Caco-2 (cell line): ENCODE measurements at places on chromosomes 1 and 21. TPM values are rescaled to one million over a fixed set of nuclear protein-coding genes. Genes with fewer than 3 reads are reported as not detected.

GRCh38 chr1:42181687-42182086 is 17.1 kb upstream of the GUCA2A start:
- DNase-seq = no peak
- no peak overlapping the region for H3K4me3 ChIP-seq
- H3K4me1 ChIP-seq = peaks cover 19% of the 10 kb centered on the region; the same call in 1 of the 2 replicates
- no peak overlapping the region for H3K27ac ChIP-seq
- H3K27me3 ChIP-seq = no peaks in the 10 kb centered on the region

The DDR2 gene
- total RNA-seq = 0.65 and 0.73 TPM in 2 replicates

The RCSD1 gene
- total RNA-seq = not detected in 2 replicates

The CELA2B gene
- total RNA-seq = not detected in 2 replicates

DNA sequence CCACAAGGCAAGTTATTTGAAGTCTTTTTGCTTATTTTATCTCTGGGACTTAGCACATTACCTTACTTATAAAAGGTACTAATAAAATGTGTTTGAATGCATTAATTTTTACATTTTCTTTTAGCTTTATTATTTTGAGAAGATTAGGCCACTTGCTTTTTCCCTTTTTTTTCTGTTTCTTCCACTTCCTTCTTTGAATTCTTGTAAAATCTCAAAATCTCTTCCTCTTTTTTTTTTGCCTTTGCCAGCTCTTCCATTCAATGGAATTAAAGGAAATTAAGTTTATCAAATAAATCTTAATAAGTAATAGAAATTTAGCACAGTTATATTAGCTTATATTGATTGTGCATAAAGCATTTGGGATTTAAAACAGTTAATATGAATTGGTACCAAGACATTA is 260.9 kb downstream of the SRGAP2C start:
- H3K36me3 ChIP-seq = no peaks in the 10 kb centered on the region
- H3K4me3 ChIP-seq = no peak overlapping the region
- H3K27ac ChIP-seq = no peak overlapping the region

The DNM3 gene
- 0.11 TPM in 1 of 2 replicates, not detected in the other for total RNA-seq

The CAPN2 gene
- 151 and 157 TPM in 2 replicates for total RNA-seq

GRCh38 chr1:35808450-35809113 is 766 bp downstream of the AGO4 start:
- peak overlapping the region; percentile 63 for H3K27ac ChIP-seq
- H3K4me1 ChIP-seq = 0 out of 2 replicates have a peak, but pooled peaks cover 11% of the 10 kb centered on the region
- no peaks in the 10 kb centered on the region for H3K27me3 ChIP-seq
- H3K36me3 ChIP-seq = no peaks in the 10 kb centered on the region
- peak; percentile 26 for DNase-seq
- peak overlapping the region; percentile 69 for H3K4me3 ChIP-seq

DNA sequence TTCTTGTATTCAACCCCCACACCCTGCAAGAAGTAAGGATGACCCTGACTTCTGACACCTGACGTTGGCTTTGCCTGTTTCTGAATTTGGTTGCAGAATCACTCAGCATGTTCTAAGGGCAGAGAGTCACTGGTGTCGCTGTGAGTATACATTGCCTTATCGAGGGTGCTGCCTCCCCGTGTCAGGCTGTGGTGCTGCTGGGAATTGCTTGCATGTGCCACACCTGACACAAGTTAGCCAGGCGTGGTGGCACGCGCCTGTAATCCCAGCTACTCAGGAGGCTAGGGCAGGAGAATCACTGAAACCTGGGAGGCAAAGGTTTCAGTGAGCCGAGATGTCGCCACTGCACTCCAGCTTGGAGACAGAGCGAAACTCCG is 45.9 kb downstream of the WDR4 start:
- no peak overlapping the region for H3K27ac ChIP-seq
- H3K4me1 ChIP-seq = peaks cover 7% of the 10 kb centered on the region; the same call in 1 of the 2 replicates
- peak; percentile 77 for DNase-seq
- no peaks in the 10 kb centered on the region for H3K27me3 ChIP-seq
- H3K36me3 ChIP-seq = no peaks in the 10 kb centered on the region
- H3K4me3 ChIP-seq = no peak overlapping the region

The COL9A2 gene
- total RNA-seq = 0.23 and 0.39 TPM in 2 replicates

GRCh38 chr1:169925505-169926482 is 32.1 kb upstream of the SCYL3 start:
- no peak overlapping the region for H3K4me3 ChIP-seq
- no peak overlapping the region for H3K27ac ChIP-seq
- no peaks in the 10 kb centered on the region for H3K36me3 ChIP-seq
- H3K27me3 ChIP-seq = no peaks in the 10 kb centered on the region
- DNase-seq = no peak
- no peaks in the 10 kb centered on the region for H3K4me1 ChIP-seq

DNA sequence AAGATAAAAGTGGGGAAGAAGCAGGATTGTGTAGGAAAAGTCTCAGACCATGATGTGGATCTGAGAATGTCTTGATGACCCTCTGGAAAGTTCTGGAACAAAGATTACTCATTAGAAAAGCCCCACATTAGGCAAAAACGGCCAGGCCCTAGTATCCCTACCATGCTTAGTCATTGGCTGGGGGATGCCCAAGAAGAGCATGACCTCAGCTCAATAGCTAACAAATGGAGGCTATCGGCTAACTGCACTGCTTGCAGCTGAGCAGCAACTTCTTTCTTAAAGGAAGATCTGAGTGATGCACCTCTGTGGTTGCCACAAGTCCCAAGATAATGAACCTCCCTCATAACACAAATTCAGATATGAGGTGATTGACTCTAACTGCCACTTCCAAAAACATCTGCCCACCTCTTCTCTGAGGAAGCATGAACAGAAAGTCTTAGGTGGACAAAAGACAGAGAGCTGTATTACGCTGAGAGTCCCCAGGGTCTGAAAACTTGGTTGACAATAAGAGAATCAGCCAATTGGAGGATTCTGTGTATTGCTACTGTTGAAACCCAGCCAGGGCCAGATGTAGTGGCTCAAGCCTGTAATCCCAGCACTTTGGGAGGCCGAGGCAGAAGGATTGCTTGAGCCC is 64.6 kb upstream of the AK4 start:
- no peak overlapping the region for H3K27ac ChIP-seq
- H3K4me3 ChIP-seq = no peak overlapping the region
- H3K27me3 ChIP-seq = no peaks in the 10 kb centered on the region
- no peak for DNase-seq
- H3K36me3 ChIP-seq = no peaks in the 10 kb centered on the region

The CLEC20A gene
- not detected in 2 replicates for total RNA-seq

DNA sequence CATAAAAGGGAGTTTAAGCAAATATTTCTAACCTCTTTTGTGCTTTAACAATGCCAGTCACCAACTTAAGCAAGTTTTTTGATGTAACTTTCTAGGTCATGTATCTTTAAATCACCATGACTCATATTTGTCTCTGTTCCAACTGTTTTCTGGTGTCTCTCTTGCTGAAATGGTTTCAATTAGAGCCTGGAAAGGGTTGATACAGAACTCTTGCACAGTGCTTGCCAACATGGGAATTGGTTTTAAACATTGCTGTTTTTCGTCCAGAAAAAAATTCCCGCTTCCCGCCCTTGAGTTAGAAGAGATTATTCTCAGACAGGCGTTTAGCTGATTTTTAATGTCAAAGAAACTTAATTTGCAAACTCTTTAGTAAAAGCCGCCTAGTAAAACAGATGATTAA is 46.4 kb upstream of the SLC22A15 start:
- H3K27ac ChIP-seq = no peak overlapping the region
- no peaks in the 10 kb centered on the region for H3K4me1 ChIP-seq
- no peak overlapping the region for H3K4me3 ChIP-seq
- H3K27me3 ChIP-seq = no peaks in the 10 kb centered on the region
- DNase-seq = no peak

DNA sequence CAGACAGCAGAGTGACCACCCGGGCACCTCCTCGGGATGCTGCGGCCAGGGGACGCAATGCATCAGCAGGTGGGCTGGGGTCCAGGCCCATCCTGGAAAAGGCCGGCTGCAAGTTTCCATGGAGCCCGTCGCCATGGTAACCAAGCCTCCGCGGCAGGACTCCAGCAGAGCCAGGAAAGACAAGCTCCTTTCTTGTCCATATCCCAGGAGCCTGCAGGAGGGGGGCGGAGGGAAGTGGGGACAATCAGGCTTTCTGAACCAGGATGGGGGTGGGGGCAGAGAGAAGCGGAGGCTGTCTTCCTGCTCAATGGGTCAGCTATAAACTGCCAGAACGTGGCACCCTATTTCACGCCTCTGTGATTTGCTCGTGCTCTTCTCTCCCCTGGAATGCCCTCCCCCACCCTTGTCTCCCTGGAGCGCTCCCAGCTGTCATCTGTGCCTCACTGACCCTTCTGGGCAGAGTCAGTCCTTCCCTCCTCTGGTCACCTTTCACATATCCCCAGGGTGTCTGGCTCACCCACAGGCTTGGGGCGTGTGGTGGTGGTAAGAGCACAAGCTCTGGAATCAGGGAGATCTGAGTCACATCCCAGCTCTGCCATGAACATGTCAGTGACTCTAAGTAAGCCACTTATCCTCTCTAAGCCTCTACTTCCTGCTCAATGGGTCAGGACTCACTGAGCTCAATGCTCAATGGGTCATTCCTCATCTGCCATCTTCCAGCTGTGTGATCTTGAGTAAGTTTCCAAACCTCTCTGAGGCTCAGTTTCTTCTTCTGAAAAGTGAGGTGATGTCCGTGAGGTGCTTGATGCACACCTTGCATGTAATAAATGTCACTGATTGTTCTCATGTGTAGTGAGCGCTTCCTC is 58.9 kb upstream of the LAPTM5 start:
- H3K4me3 ChIP-seq = no peak overlapping the region
- no peaks in the 10 kb centered on the region for H3K4me1 ChIP-seq
- H3K27me3 ChIP-seq = no peaks in the 10 kb centered on the region
- no peak for DNase-seq
- no peak overlapping the region for H3K27ac ChIP-seq

The DNAJB4 gene
- 5.4 and 6.5 TPM in 2 replicates for total RNA-seq

DNA sequence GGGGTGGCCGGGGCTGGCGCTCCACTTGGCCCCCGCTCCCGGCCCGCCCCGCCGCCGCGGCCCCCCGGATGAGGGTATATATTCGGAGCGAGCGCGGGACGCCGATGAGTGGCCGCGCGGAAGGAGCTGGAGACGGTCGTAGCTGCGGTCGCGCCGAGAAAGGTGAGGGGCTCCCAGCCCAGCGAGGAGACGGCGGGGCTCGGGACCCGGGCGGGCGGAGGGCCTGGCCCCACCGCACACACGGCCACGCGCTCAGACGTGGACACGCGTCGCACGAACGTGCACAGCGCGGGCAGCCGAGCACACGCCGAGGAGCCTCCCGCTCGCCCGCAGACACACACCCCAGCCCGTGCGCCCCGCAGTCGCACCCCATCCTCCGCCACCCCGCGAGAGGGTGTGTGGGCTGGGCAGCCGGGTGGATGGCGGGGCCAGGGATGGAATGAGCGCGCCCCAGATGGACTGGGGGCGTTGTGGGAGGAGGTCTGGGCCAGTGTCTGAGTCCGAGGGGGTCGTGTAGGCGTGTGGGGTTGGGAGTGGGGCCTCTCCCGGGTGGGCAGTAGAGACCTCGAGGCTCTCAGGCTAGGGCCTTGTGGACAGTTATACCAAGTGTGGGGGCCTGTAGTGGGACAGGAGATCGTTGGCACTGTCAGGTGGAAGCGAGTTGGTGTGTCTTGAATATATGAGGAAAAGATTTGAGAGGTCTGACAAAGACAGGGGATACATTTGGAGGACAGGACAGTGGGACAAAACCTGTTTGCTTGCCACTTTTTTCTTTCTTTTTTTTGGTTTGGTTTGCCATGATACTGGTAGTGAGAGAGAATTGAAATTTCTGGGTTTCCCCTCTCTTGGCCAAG is at the start of gene UAP1:
Gene UAP1, plus strand, starts transcription at position 107 of the 854 bp plus-strand sequence. CDS start 4,347 bp downstream, outside the sequence.
- no peaks in the 10 kb centered on the region for H3K27me3 ChIP-seq
- H3K4me3 ChIP-seq = peak within 1 kb of the TSS; percentile 98
- peak within 1 kb of the TSS; percentile 96 for H3K27ac ChIP-seq
- H3K4me1 ChIP-seq = peaks cover 16% of the 10 kb centered on the region
- no peak for DNase-seq
